Endothelial cell (in vitro differentiated cells): ENCODE measurements at places on chromosomes 5 and 9. TPM values are rescaled to one million over a fixed set of nuclear protein-coding genes. Genes with fewer than 3 reads are reported as not detected.

- no peak for DNase-seq
Measured at GRCh38 chr5:181133610-181134231, 2.8 kb upstream of the OR2V1 start.

- peak; percentile 39 for DNase-seq
Measured at GRCh38 chr9:129696944-129697655, 31.7 kb downstream of the PRRX2 start.

DNA sequence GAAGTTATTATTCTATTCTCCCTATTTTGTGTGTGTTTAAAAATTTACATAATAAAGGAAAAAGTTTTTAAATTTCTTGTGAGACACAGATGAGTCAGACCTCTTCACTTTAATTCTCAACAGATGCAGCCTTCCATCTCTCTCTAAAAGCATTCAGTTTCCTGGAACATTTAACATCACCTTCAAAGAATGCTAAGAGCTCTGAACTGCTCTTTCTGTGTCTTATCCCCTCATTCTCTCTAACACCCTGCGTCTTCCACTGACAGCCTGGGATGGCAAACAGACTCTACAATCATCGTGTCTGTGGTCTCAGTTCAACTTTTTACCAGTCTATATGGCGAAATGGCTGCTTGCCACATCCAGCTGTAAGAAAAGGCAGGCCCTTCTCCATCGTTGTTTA lies 173.0 kb downstream of the HINT1 start:
- no peak for DNase-seq

Gene FRRS1L
- 0.03 TPM for total RNA-seq

Gene FBXL7
- 63.8 TPM for total RNA-seq

Gene OTULIN
- 39.7 TPM for total RNA-seq

Gene NRARP
- total RNA-seq = 170 TPM
